ENCODE measurements at places on chromosomes 1 and 21.

DNA sequence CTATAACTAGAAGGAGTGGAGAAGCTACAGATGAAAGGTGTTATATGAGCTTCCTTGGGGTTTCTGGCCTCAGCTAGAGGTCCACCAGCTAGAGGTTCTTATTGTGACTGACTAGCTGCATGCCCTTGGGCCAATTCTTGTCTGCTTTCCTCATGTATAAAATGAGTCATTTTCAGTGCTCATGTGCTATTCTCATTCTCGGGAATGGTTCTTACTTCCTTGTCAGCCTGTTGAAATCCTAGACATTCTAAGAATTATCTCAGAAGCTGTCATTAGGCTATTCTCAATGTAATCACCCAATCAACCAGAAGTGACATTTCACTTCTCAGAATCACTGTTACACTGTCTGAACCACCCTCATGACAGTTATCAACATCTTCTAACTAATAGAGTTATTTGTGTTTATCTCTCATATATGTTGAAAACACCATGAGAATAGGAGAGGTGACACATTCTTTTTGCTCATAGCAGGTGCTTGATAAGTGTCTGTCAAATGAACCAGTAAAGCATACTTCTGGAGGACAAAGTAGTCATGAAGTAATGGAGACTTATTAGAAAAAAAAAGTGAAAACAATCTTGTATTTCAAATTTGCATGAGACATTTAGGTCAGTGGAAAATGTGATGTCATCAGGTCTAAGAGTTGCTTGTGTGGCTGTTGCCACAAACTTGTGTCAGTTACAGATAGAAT, 122.8 kb upstream of the IVNS1ABP start:
- DNase-seq, result peak; percentile 38

- no peak for DNase-seq
Observed at GRCh38 chr21:33042812-33043211, 17.1 kb downstream of the OLIG2 start.

- no peak for DNase-seq
Observed at GRCh38 chr1:205441716-205442050, 14.2 kb downstream of the BLACAT1 start.

DNA sequence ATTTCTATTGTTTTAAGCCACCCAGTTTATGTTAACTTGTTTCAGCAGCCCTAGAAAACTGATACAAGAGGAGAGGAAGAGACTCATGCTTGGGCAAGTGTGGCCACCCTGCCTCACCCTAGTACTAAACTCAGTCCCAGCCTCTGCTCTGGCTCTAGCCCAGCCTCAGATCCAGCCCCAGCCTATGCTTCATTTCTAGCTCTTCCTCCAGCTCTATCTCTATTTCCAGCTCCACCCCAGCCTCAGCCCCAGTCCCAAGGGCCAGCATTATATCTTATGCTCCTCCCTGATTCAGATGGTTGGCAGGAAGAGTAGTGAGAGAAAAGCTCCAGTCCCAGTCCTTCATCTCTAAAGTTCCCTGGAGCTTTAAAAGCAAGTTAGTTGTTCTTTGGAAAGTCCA, 535.5 kb downstream of the PTPRC start:
- DNase-seq, result no peak

- DNase-seq, result no peak
Observed at GRCh38 chr1:89758156-89758555, 62.7 kb upstream of the LRRC8D start.

- no peak for DNase-seq
Observed at GRCh38 chr1:187001198-187001889, 172.6 kb downstream of the PLA2G4A start.

- no peak for DNase-seq
Observed at GRCh38 chr1:226601456-226601855, 52.9 kb downstream of the STUM start.

DNA sequence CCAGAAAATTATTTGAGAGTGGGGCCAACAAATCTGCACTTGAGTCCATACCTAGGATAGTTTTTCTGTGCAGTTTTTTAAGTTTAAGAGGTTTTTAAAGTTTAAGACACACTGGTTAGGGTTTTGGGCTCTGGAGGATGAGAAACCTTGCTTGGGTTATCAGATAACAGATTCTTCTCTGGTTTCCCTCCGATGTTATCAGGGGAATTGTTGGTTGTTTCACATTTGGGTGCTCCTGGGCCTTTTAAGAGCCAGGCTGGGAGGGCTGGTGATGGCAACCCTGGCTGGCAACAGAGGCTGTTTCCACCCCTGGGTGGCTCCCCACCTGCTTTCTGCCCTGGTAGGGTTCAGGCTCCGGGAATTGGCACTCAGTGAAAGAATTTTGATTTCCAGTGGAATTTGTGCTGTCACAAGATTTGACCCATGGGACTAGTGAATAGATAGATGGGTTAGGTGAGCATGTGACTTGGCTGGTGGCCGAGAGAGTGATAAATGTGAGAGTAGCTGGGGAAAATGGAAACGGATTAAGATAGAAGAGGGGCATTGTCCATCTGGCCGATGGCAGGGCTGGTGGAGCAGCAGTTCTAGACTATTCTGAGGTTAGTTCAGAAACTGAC, 14.8 kb downstream of the VANGL1 start:
- no peak for DNase-seq

DNA sequence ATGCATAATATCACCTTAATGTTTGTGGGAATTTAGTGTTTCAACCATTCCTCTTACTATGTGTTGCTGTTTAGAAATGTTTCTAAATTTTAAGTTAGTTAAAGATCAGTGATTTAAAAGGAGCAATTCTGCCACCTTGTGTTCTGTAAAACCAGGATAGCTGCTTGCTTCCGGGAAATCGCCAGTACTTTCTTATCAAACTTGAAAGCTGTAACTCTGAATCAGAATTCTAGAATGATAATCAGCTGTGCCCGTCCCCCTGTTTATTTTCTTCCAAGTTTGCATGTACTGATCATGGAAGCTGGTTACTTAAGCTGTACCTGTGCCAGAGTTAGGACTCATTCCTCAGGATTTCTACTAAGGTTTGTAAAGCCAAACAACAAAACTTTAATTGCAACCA, 656.4 kb downstream of the LTN1 start:
- no peak for DNase-seq

- DNase-seq, result no peak
Observed at GRCh38 chr1:185917646-185918045, 183.5 kb downstream of the HMCN1 start.

GRCh38 chr1:175441791-175442190, 249.2 kb upstream of the KIAA0040 start:
- no peak for DNase-seq

GRCh38 chr1:202664083-202664482, 46.2 kb downstream of the SYT2 start:
- no peak for DNase-seq

DNA sequence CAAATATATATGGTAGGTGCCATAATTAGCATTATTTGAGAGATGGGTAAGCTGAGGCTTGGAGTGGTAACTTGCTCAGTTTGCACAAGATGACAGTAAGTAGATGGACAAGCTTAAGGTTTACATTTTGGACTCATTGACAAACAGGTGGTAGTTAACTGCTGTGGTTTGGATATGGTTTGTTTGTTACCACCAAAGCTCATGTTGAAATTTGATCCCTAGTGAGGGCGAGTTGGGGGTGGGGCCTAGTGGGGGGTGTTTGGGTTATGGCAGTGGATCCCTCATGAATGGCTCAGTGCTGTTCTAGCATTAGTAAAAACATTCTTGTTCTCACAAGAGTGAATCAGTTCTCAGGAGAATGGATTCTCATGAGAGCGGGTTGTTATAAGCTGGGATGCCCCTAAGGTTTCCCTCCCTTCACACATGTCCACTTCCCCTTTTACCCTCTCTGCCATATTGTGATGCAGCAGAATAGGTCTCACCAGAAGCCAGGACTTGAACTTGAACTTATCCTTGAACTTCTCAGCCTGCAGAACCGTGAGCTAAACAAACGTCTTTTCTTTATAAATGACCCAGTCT, 6.6 kb upstream of the PRRX1 start:
- DNase-seq, result no peak

DNA sequence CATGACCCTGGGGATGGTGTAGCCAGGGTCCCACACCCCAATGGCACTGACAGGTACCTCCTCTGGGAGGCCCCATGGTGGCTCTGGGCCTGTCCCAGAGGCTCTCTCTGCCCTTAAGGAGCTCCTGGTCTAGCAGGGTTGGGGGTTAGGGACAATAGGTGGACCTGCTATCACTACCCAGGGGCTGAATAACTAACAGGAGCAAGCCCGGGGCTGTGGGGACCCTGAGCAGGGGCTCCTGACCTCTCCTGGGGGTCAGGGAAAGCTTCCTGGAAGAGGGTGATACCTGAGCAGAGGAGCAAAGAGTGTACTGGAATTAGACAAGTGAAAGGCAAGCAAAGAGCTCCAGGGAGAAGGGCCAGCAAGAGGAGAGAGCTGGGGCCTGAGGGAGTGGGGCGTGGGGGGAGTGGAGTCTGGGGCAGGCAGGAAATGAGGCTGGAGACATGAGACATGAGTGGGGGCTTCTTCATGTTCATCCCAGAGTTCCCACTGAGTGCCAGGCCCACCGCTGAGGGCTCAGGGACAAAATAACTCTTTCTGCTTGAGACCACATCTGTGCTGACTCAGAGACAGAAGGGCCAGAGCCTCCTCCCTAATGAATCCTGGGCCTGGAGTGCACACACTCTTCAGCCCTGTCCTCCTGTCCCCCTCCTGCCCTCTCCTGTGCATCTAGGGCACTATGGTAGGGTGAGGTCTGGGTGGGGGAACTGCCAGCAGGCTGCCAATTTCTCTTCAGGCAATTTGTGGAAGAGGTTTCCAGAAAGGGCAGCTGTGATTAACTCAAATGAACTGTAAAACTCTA, 517.6 kb downstream of the PTPRU start:
- no peak for DNase-seq

DNA sequence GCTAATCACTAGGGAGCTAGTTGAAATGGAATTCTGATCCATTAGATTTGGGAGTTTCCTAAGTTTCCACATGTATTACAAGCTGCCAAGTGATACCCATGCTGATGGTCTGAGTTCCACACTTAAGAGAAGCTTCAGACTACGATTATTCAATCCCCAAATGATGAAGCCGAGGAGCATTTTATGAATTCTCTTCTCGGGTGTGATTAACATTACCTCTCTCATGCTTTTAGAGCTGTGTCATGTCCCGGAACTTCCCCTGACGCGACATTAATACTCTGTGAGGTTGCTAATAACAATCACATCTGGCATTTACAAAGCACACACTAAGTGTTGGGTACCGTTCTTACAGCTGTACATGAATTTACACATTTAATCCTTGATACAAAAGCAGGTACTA, 63.0 kb downstream of the KCNJ15 start:
- no peak for DNase-seq

GRCh38 chr1:158527190-158527815, 26.9 kb downstream of the OR6Y1 start:
- no peak for DNase-seq

GRCh38 chr1:177748080-177748801, 221.6 kb downstream of the SEC16B start:
- DNase-seq, result no peak

DNA sequence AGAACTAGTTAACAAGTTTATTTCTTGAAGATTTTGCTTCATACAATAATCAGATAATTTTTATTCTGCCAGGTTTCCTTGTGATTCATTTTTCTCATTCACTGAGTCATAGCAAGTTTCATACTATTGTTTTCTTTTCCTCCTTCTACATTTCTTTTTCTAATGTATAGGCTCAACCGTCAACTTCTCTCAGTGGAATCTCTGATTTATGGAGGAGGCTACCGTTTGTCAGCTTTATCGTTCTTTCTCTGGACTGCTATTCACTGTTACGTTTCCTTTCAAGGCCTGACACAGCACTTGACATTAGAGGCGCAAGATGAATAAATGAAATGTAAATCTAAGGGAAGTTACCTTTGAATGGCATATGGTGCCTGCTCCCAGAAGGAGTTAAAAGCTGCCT, 284.3 kb upstream of the NR5A2 start:
- no peak for DNase-seq

GRCh38 chr21:36109868-36110267, 25.0 kb upstream of the CBR3 start:
- no peak for DNase-seq

GRCh38 chr1:175870217-175870616, 126.8 kb upstream of the TNR start:
- no peak for DNase-seq

- DNase-seq, result peak; percentile 15
Observed at GRCh38 chr1:179369751-179370341, 4.1 kb downstream of the AXDND1 start.

DNA sequence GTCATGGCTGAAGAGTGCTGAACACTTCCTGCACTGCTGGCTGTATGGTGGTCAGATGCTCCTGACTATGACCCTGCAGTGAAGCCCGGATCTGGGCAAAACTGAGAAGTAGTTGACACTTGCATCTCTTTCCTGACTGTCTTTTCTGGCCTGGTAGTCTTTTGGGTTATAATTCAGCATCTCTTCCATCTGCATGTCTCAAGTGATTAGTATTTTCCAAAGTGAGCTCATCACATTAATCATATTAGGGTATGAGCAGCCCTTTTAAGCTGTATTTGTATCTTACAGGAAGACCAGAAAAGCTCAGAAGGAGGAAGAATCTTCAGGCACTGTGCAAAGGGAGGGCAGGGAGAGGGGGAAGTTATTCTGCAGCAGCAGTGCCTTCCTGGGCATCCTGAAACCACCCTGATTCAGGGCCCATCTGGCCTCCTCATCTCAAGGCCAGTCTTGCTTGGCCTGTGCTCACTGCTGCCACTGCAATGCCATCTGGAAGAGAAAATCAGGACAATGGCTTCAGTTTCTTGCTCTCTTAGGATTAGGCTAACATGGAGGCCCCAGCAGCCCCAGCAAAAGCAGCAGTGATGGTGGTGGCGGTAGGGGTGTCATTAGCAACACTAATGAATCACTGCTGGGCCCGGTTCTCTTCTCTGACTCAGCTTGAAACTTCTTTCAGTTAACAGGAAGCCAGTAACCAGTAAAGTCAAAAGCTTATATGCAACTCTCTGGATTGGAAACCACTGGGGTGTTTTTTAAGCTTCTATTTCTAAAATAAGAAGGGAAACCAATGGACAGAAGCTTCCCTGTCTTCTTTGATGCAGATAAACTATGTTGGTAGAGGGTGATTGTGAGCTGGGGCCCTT, 63.3 kb upstream of the WDR26 start:
- peak; percentile 86 for DNase-seq

DNA sequence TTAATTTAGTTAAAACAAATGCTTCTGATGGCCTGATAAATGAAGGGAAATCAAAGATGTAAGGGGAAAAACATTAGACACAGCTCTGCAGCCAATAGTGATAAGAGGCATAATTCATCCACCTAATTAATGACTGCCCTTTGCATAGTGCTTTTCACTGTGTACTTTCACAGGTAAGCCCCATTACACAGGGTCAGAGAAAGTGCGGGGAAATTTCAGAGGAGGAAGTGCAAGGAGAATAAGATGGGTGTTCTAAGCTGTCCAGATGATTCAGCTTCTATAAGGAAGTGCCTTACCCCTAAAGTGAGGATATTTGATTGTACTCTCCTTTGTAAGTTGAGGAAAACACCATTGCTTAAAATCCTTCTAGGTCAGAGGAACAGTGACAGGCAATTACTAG, 88.0 kb downstream of the NR5A2 start:
- no peak for DNase-seq

Data from stimulated activated CD4-positive, alpha-beta T cell treated with anti-CD3 and anti-CD28 coated beads, Interleukin-15, amount 100 ng/mL, for 24 hours (primary cell).